ENCODE measurements at places on chromosomes 7 and 10. TPM values are rescaled to one million over a fixed set of nuclear protein-coding genes. Genes with fewer than 3 reads are reported as not detected.

Gene SEMA3E
- 0.27 TPM for total RNA-seq

Gene MAT1A
- total RNA-seq, result not detected

DNA sequence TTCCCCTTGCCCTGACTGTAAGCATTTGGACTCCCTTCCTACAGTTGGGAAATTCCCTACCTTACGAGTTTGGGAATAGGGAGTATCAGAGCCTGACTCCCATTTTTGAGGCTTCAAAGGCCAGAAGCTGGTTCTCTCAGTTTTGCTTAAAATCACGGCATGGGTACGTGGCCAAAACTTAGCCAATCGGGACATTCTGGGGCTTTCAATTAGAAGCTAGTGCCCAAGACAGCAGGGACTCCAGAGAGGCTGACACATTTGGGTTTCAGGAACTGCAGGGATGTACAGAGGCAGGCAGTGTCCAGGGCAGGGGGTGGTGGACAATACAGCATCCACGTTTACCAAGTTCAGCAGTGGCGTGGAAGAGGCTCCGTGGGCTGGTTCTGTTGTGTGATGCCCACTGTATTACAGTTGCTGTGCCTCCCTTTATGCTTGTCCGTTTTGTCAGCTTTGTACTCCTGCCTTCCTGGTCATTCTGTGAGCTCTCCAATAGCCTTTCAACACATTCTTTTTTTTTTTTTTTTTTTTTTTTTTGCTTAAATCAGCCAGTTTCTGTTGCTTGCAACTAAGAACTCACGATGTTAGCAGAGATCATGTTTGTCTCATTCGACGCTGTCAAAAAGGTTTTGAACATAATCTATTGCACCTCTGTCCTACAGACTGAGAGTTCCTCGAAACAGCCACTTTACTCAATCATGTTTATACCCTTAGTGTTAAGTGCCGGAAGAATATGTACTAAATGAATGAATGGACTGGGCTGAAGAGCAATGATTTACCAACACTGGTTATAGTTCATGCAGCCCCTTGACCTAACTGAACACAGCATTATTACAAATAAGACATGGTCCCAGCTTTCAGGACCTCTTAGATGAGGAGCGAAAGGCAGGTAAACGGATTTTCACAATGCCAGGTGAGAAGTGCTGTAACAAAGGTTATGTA lies 1.1 kb downstream of the GGCT start:
- DNase-seq, result no peak

Gene ICA1
- total RNA-seq, result 54.9 TPM

Gene HABP2
- total RNA-seq, result not detected

Gene OR2A42
- total RNA-seq, result not detected

DNA sequence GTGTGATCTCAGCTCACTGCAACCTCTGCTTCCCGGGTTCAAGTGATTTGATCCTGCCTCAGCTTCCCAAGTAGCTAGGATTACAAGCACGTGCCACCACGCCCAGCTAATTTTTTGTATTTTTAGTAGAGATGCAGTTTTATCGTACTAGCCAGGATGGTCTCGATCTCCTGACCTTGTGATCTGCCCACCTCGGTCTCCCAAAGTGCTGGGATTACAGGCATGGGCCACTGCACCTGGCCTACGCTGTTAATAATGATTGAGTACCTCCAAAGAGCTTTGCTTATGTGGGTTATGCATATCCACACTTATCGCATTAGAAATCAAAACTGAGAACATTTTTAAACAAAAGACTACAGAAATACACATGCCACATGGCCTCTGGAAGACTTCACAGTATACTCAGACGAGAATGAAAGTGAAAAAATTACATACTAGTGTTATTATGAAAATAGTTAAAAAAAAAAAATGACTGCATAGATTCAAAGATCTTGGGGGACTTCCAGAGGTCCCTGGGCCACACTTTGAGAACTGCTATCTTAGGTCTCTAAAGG lies 25.4 kb downstream of the RPP38 start:
- no peak for DNase-seq

GRCh38 chr7:4282434-4283223 lies 399.5 kb upstream of the FOXK1 start:
- no peak for DNase-seq

Gene VSTM2A
- not detected for total RNA-seq
